Left renal pelvis (tissue), 4 donors: ENCODE measurements at places on chromosomes 12 and 14.

GRCh38 chr12:120110550-120111501, 5.7 kb downstream of the RAB35 start:
- no peak for DNase-seq

GRCh38 chr12:52333321-52333720, 12.1 kb upstream of the KRT83 start:
- no peak for DNase-seq

DNA sequence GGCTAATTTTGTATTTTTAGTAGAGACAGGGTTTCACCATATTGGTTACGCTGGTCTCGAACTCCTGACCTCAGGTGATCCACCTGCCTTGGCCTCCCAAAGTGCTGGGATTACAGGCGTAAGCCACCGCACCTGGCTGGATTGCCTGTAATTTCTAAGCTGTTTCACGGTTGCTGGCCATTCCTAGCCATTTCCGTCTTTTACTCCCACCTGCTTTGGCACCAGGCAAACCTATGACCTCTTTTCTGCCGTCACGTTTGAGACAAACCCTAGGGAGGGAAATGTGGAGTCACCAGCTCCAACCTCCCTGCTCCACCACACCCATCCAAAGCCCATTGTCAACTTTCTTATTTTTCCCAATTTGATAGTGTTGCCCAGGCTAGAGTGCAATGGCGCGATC, 1.2 kb downstream of the GPR132 start:
- no peak for DNase-seq

GRCh38 chr12:55929306-55929791, 1.6 kb upstream of the DGKA start:
- DNase-seq, result no peak

- DNase-seq, result no peak
Measured at GRCh38 chr12:120767071-120768024, 41.7 kb downstream of the ACADS start.

- DNase-seq, result no peak
Measured at GRCh38 chr12:122862872-122863701, 27.8 kb downstream of the HIP1R start.

GRCh38 chr14:74474376-74474775, 18.7 kb downstream of the NPC2 start:
- no peak for DNase-seq

DNA sequence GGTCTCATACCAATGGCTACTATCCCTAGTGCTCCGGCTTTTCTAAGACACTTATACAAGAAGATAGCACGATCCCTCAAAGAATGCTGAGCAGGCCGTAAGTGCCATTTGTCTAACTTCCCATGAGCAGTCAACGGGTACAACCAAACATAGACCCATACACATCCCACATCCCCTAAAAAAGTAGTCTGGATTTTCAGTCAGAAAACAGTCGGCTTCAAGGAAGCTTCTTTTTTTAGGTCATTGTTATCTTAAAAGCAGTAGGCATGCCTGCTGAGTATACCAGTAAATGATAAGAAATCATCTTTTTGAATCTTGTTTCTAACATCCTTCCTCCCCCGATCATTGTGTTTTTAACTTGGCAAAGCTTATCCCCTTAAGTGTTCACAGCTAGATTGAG, 19.8 kb downstream of the OSBPL8 start:
- no peak for DNase-seq

GRCh38 chr12:100359822-100360221, 2.9 kb downstream of the SLC17A8 start:
- no peak for DNase-seq

DNA sequence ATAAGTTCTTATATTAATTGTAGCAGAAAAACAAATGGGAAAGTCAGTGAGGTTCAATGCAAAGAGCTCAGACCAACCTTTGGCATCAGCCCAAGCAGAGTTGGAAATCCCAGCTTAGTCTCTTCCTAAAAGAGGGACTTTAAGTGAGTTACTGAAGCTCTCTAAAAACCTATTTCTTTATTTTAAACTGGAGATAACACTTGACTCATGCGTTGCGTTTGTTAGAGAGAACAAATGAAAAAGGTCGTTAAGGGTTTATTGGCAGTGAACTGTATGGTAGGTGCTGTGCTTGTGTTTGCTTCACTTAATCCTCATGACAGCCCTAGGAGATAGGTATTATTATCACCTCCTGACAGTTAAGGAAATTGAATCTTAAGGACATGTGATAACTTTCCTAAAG, 396.5 kb downstream of the RAD51B start:
- DNase-seq, result no peak

DNA sequence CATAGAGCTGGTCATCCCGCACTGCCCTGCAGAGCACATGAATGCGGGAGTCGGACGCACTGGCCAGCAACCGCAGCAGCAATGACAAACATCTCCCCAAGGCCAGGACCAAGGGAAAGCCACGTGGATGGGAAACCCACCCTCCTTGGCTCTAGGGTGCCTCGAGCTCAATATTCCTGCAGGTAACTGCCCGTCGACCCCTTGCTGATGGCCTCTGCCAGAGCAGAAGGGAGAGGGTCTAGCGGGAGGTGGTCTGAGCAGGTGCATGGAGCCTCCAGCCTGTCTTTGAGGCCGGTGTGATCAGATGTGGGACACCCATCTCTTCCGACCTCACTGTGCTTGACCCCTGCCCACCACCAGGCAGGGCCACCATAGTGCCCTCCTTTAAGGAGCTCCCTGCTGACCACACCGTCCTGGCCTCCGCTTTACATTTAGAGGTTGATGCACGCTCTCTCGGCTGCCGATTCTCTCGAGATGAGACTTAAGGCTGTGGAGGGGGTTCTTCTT, 89.7 kb downstream of the PIWIL1 start:
- DNase-seq, result no peak

DNA sequence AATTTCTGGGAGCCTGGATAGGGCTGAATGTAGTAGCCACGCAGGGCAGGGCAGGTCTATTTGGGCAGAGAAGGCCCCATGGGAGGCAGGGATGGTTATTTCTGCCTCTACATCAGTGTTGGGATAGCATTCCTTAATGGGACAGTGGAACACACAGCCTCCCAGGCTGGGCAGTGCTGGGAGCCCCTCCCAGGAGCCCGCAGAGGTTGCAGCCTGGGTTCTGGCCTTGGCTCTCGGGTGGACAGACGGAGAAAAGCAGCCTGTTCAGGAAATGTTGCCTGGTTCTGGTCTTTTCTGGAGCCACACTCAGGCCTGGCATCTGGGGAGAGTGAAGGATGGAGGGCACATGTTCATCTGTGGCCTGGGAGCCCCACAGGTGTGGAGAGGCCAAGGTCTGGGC, 479 bp upstream of the NOS1 start:
- no peak for DNase-seq

- no peak for DNase-seq
Measured at GRCh38 chr12:122326586-122326985, 60.3 kb upstream of the VPS33A start.

- no peak for DNase-seq
Measured at GRCh38 chr12:42024495-42024830, 120.2 kb downstream of the GXYLT1 start.

- no peak for DNase-seq
Measured at GRCh38 chr12:24746006-24746671, 202.8 kb downstream of the BCAT1 start.

DNA sequence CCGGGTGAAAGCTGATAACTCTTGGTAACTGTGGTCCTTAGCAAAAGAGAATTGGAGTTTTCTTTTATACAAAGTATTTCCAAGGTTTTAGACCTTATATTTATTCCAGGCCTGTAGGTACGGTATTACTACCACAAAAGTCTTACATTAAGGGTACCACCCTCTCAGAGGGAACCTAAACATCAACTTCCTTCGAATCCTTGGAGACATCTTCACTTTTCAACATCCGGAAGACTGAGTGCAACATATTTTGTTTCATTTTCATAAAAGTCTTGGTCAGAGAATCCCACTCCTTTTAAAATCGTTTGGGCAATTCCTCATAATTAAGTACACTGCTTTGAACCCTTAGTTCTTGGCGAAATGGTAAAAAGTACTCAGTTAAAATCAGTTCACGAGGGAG, 1.2 kb downstream of the CNOT2 start:
- no peak for DNase-seq

- DNase-seq, result no peak
Measured at GRCh38 chr12:76997011-76997780, 68.2 kb downstream of the E2F7 start.

DNA sequence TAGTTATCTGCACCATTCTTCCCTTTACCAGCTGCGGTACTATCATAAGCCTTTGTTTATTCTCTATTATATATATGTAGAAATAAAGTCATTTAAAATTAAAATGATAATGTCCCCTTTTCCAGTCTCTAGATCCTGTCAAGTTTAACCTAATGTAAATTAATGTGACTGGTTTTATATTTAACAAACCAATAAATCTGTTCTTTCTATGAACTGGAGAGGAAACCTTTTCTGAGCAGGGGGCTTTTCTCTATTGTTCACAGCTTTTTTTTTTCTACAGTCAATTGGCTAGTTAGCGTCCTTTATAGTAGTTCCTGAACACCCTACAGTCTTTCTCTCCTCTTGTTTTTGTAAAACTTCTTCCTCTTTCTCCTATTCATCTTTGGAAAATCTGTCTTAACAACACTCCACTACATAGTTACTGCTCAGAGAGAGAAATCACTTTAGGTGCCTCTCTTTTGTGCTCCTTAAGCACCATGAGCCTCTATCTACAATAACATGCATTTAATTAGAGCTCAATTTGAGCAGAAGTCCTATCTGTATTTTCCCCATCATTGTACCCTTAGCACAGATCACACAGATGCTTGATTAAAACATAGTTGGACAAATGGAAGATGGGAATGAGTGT, 332.6 kb upstream of the SYT1 start:
- DNase-seq, result no peak

DNA sequence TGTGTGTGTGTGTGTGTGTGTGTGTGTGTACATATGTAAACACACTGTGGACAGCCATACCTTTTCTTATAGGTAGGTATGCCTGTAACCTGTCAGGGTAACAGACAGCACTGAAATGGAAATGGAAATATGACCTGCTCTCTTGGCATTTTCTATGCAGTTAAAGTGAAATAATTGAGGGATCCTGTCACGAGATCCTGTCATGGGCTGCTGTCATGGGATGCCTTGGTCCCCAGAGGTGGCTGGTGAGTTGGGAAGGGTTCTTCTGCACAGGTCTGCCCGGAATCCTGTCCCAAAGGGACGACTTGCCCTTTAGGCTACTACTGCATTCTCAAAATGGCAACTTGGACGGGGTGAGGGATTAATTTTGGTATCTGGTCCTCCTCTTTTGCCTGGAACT, 47.3 kb downstream of the ELK3 start:
- DNase-seq, result no peak

- no peak for DNase-seq
Measured at GRCh38 chr12:39779768-39780340, 160.3 kb upstream of the ABCD2 start.

DNA sequence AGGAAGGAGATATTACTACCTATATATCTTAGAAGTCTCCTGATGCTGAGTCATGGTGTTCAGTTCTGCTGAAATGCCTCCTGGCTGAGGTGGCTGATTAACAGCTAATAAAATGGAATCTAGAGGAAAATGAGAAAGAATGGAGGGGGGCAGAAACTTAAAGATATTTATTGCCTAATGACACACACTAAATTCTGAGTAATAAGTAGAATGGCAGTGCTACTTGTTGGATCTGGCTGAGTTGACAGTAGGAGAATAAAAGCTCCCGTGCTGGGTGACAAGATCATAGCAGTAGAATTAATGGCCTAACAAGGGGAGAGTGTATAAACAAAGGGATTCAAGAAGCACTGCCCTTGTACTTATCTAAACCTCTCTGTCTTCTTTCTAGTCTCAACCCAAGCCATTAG, 137.5 kb downstream of the CNTN1 start:
- no peak for DNase-seq

DNA sequence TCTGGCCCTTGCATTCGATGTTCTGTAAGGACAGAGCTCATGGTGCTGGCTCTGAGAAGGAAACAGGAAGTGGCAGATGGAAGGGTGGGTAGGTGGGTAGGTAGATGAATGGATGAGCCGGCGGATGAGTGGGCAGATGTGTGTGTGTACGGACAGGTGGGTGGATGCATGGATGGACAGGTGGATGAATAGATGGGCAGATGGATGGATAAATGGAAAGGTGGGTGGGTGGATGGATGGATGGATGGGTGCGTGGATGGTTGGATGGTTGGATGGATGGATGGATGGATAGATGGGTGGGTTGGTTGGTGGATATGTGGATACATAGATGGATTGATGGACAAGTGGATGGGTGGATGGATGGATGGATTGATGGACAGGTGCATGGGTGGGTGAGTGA, 27.6 kb upstream of the PPP1R13B start:
- no peak for DNase-seq

GRCh38 chr14:102525219-102525928, 15.8 kb upstream of the ANKRD9 start:
- no peak for DNase-seq

DNA sequence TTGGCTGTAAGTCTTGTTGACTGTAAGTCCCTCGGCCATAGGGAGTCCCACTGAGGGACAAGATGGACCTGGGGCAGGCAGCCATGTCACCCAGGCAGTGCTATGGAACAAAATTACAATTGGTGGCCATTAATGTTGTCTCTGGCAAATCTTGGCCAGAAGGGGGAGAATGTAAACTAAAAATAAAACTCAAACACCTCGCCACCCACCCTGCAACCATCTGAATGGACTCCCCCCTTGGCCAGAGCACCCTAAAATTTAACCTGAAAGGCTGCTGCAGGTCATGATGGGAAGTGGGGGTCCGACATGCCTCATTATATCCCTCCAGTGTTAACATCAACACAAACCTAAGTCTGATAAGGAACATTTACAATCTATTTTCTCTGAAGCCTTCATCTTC, 8.2 kb downstream of the SLC22A17 start:
- no peak for DNase-seq

DNA sequence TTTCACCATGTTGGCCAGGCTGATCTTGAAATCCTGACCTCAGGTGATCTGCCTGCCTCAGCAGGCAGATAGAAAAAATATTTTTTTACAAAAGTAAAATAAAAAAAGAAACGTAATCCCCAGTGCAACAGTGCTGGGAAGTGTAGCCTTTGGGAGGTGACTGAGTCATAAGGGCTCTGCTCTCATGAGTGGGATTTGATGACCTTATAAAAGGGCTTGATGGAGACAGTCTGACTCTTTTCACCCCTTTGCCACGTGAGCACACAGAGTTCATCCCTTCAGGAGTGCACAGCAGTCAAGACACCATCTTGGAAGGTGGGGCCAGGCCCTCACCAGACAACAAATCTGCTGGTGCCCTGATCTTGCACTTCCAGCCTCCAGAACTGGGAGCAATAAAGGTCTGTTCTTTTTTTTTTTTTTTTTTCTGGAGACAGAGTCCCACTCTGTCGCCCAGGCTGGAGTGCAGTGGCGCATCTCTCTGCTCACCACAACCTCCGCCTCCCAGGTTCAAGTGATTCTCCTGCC, 24.7 kb upstream of the DYNC1H1 start:
- no peak for DNase-seq

DNA sequence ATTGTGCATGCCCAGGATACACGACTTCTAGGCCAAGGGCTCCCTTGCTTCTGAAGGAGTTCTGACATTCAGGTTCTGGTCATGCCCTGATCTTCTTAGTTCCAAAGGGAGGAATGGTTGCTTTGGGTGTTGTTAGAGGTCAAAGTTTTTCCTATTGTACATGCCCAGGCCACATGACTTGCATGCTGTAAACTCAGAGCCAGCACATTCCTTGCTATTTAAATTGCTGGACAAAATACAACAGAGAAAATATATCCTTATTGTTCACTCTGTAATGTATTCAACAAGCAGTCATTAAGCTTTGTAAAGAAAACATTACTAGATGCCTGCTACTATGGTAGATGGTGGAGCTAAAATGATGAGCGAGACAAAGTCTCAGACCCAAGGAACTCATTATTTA, 71.2 kb upstream of the COCH start:
- DNase-seq, result no peak
